ENCODE measurements at places on chromosomes 7 and 10. TPM values are rescaled to one million over a fixed set of nuclear protein-coding genes. Genes with fewer than 3 reads are reported as not detected.

CHN2 gene
- 96.6 TPM for total RNA-seq

CYP2C19 gene
- 0.41 TPM for total RNA-seq

IDI2 gene
- total RNA-seq = not detected

PIK3CG gene
- total RNA-seq = 1.6 TPM

SUN3 gene
- total RNA-seq = not detected

CALML3 gene
- under 0.01 TPM for total RNA-seq

IFRD1 gene
- total RNA-seq = 85.6 TPM

DOCK4 gene
- total RNA-seq = 70.9 TPM

TRDMT1 gene
- total RNA-seq = 28.1 TPM

CALHM1 gene
- total RNA-seq = not detected

OR6B1 gene
- not detected for total RNA-seq

ZSWIM8 gene
- 31.8 TPM for total RNA-seq

PDE6C gene
- not detected for total RNA-seq

Data from frontal cortex (tissue), 4 donors.